ENCODE measurements at places on chromosomes 12 and 14.

DNA sequence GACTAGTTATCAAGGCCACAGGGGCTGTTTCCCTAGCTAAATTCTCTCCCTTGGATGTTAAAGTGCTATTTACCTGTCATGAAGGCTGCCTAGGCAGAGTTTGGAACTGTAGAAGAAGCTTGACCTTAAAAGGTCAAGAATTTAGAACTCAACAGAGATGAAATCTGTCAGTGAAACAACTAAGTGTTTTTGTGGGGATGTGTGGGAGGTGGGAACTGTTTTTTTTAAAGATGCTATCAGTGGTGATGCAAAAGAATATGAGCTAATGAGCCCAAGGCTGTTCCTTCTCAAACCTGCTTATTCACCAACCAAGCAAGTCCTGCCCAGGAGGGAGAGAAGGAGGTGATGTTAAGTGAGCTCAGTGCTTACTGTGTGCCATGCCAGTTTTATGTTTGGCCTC is 40.8 kb upstream of the POC1B start:
- no peak for DNase-seq

DNA sequence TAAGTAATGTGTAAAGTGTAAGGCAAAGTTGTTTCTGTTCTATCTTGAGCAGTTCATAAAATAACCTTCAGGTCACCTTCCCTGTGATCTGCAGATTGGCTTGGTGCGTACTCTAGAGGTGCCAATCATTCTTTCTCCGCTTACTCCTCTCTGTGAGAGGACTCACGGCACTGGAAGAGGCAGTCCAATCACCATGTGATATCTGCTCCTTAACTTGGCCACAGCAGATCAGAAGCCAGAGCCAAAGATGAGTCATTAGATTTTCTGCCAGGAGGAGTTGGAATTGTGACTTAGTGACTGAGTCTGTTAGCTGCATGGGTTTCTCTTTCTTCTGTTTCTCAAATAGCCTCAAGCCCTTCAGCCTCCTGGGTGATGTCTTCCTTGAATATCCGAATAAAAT is 165.5 kb downstream of the SLC41A2 start:
- no peak for DNase-seq

DNA sequence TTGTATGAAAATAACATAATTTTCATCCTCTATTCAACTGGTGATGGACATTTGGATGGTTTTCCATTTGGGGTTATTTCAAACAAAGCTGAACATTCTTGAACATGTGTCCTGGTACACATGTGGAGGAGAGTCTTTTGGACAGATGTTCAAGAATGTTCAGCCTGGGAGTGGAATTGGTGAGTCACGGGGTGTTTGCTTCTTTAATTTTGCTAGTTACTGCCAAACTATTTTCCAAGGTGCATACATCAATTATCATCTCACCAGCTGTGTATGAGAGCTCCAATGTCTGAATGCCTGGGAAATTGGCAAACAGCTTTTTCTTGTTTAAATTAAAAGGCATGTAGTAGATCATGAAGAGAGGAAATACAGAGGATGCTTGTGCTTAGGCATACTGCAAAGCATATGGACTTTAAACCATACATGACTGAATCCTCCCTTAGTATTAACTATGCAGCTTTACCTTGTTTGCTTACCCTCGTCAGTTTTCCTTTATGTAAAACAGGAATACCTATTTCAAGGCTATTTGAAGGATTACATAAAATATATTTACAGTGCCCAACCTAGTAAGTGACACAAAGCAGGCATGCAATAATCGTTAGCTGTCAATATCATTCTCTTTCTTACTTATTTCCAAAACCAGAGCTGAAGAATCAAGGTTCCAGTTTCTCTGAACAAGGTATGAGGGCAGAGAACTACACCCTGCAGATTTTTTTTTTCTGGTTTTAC is 152.1 kb downstream of the ITPR2 start:
- no peak for DNase-seq

GRCh38 chr12:113713156-113713555 is 241.5 kb upstream of the LHX5 start:
- no peak for DNase-seq

DNA sequence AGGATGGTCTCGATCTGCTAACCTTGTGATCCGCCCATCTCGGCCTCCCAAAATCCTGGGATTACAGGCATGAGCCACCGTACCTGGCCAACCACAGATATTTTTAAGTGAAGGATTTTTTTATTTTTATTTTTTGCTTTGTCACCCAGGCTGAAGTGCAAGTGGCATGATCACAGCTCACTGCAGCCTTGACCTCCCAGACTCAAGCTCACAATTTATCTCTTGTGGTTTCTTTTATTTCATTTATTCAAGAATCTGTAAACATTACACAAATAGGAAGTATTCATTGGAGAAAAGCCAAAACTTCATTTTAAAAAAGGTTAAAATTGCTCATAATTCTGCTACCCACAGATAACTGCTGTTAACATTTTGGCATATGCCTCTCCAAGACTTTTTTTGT is 13.3 kb downstream of the MOAP1 start:
- DNase-seq, result no peak

DNA sequence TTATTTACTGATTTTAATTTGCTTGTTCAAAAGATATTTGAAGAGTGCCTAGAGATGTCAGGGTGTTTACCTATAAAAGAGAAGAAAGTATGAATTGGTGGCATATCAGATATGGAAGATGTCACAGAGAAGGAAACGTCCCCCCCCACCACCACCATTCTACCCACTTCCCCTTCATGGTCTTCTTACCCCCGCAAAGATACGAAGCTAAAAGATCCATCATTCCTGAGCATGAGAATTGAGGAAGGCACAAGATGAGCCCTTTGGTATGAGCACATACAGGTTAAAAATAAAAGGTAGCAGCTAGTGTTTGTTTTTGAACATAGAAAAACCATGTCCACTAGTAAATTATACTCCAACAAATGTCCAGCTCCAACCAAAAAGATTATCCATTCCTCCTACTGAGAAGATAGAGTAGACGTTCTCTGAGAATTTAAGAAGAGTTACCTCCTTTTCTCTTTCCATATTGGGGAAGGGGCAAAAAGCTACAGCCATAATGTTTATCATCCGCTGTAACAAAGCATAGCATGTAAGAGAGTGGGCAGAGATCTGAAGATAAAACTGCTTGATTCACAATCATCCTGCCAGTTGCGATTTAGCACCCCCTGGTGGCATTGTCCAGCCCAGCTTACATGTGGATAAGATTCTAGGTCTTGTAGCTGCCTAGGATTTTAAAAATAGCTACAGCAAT is 29.1 kb downstream of the NFYB start:
- peak; percentile 91 for DNase-seq

DNA sequence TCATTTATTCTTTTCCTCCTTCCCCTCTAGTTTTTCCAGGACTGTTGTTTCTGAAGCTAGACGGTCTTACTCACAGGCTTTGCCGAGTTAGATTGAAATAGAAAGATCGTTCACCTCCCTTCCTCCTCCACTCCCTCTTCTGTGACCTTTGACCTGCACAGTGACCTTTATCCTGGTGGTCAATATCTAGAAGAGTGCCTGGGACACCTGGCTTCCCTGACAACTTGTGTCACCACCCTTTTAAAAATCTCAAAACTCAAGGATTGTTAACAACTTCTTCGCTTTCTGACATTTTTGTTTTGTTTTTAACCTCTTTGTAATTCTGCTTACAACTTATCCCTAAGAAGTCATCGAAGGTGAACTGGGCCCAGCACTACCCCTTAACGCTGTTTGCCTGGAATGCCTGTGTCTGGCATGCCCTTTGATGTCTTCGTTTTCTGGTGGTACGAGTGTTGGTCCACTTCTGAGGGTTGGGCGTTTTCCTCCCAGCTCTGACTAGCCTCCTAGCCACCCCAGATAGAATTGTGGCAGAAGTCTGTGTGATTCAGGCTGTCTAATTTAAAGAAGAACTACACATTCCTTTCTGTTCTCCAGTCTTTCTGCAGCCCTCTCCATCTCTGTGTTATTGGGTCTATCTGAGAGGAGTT is 2.8 kb upstream of the KRT75 start:
- DNase-seq, result no peak

All from activated CD4-positive, alpha-beta memory T cell treated with anti-CD3 and anti-CD28 coated beads for 36 hours (primary cell).